ENCODE measurements at places on chromosomes 5 and 9.

DNA sequence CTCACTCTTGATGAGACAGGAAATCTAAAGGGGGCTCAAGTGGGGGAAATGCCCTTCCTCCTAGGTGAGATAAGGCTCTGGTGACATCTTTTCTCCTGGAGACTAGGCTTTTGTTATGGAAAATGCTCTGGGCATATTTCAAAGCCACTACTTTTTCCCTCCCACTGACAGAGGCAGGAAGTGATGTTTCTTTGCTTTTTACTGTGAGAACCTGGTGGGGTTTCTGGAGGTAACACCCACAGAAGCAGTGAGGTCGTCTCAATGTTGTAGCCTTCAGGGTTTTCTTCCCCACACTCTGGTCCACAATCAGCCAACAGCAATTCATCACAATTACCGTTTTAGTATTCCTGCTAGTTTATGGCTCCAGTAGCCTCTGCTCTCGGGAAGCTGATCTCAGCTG, 41.4 kb upstream of the FAM240B start:
- DNase-seq: no peak

GRCh38 chr9:106755736-106756135, 107.2 kb upstream of the ZNF462 start:
- DNase-seq: peak; percentile 77

DNA sequence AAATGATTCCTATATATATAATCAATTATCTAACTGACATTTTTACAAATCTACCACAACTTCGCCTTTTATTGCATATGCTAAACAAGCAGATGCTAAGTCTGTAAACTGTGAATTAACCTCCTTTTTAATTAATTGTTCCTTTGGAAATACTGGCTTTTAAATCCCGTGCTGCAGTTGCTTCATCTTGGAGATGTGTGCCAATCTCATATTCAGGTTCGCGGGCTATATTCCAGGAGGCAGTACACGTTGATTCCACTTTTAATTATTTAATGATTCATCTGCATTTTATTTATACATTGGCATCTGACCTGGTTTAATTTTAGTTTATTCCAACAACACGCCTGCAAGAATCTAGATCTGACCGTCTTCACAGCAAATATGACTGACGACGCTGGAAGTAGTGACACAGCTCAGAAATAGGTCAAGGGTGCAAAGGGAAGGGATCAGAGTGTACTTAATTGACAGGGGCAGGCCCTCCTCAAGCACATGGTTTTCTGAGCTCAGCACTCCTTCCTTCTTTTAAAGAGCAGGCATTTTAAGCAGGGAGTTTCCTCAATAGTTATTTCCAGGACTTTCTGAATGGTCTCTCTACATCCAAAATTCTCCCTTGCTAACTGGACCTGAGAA, 125.2 kb downstream of the GLIS3 start:
- no peak for DNase-seq

DNA sequence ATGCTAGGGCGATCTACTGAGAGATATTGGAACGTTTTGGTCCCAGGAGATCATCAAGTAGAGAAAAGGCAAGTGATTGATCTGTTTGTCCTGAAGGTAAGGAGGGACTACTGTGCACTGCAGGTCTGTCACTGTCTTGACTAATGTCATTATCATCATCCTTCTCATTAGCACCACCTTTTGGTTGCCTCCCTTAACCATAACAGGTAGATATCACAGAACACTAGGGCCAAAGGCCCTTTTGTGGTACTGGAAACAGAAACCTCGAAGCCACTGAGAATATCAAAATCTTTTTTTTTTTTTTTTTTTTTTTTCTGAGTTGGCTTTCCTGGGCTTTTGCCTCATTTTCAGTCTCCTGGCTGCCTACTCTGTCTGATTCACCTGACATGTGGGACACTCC, 134.0 kb downstream of the KCTD16 start:
- DNase-seq: no peak

DNA sequence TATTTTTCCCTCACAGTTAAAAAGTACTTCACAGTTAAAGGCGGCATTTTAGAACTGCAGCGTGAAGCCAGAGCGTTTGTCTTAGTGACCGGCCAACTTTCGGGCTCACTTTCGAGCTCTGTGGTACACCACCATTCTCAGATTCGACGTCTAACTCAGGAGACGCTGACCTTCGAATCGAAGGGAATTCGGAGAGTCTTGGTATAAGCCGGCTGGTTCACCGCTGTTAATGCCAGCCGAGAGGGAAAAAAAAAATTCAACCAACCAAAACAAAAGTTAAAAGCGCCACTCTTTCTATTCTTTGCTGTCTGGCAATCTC, 544 bp upstream of the SNX24 start:
- no peak for DNase-seq

- DNase-seq: no peak
These were observed 301.7 kb upstream of the PCSK5 start for GRCh38 chr9:75588808-75589207.

DNA sequence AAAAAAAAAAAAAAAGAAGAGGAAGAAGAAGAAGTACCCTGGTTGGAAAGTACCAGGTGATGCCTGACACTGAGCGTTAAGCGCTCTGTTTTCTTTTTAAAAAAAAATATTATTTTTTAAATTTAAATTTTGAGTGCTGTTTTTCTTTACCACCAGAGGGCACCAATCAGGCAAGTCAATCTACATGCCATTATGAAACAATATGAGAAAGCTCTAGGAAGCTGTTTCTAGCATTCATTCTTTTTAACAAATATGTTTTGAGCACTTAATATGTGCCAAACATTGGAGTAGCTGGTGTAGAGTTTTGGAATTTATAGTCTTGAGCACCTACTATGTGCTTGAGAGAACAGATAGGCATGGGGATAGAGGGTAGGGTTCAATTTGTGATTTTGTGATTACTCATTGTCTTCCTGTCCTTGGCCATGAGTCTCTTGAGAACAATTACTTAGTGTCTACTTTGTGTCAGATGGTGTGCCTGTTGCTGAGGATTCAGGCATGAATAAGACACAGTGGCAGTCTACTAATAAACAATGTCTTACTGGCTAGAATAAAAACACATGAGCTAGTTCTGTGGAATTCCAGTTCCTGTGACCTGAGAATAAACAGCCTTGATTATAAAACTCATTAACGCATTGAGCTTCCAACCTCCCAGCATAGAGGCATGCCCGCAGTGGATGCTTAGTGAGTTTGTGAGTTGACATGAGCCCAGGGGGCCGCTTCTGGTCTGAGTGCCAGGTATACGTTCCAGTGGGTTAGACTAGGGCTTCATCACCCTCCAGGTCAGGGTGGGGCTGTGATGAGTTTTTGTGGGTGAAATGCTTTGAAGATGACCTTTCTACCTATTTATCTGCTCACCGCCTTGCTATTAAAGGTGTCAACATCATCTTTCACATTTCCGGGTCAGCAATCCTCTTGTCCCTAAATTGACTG, 3.0 kb upstream of the UBE2R2 start:
- DNase-seq: no peak

DNA sequence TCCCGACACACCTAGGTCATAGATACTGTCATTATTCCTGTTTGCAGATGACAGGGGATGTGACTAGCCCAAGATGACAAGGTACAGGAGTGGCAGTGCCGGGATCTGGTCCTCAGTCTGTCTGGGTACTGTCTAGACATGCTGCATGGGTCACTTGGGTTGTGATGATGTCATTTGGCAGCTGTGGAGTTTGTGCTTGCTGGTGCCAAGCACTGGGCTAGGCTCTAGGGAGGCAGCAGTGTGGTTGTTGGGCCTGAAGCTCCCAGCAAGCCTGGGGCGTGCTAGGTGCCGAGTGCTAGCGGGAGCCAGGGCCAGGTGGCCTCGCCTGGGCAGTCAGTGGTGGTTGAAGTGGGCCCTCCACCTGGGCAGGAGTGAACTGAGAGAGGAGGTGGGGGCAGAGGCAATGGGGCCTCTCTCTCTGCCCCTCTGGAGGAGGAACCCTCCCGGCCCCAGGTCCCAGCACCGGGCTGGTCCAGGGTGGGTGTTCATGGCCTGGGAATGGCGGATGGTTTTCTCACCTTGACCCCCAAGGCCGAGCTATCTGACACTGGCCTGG, 8.8 kb upstream of the ASB6 start:
- no peak for DNase-seq

DNA sequence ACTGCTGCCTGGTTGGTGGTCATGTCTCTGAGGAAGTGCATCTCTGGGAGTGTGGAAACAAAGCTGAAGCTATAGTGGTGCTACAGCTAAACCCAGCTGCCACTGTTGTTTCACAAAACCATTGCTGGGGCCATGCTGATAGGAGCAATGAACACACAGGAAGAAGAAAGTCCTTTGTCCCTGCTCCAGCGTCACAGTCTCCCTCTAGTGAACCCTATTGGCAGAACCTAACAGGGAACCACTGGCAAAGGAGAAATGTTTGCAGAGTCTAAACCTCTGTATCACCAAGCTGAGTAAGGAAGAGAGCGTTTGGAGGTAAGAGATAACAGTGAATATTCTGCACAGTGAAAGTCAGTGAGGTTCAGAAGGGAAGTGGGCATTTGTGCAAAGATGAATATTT, 244.0 kb downstream of the YTHDC2 start:
- DNase-seq: no peak

GRCh38 chr9:26746357-26747072, 146.1 kb downstream of the CAAP1 start:
- DNase-seq: no peak

GRCh38 chr9:72598639-72599038, 77.2 kb downstream of the TMC1 start:
- DNase-seq: no peak

- no peak for DNase-seq
These were observed 9.6 kb downstream of the OR13C5 start for GRCh38 chr9:104589626-104590025.

DNA sequence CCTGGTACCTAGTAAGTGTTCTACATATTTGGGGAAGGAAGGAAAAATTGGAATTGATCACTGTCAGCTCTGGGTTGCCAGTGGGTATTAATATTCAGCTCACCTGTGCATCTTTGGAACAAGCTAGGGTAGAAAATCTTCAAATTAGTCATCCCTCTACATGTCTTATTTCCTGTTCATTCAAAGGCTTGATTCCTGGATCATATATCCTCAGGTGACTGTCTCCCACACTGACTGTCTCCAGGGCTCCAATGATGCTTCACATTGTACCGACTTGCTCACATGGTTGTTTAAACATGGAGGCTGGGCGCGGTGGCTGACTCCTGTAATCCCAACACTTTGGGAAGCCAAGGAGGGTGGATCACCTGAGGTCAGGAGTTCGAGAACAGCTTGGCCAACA, 11.6 kb upstream of the SUSD1 start:
- no peak for DNase-seq

- DNase-seq: no peak
These were observed 446.4 kb downstream of the KIF4B start for GRCh38 chr5:155459889-155460500.

- DNase-seq: no peak
These were observed 140.1 kb downstream of the MTX3 start for GRCh38 chr5:79850941-79851340.

DNA sequence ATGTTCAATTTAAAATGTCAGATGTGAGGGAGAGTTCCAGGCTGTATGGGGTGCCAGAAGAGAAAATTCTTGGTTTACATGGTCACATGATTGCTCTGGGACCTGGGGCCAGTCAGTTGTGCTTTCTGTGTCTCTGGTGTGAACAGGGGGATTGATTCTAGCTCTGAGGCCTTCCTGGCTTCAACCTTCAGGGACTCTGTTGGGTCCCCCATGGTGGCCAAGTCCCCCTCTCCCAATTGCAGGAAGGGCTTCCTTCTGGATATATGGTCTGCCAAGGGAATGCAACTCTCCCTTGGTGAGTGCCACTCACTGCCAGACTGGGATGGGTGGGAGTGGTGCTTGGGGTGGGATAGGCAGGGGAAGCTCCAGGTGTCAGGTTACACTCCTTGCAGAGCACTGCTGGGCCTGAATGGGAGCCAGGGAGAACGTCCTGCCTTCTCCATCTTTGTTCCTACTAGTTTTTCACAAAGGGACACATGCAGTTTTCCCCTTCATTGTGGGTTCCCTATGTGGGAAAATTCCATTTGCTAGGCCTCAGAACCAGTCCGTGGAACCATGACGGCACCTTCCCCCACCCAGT, 153.2 kb downstream of the MELK start:
- DNase-seq: no peak

DNA sequence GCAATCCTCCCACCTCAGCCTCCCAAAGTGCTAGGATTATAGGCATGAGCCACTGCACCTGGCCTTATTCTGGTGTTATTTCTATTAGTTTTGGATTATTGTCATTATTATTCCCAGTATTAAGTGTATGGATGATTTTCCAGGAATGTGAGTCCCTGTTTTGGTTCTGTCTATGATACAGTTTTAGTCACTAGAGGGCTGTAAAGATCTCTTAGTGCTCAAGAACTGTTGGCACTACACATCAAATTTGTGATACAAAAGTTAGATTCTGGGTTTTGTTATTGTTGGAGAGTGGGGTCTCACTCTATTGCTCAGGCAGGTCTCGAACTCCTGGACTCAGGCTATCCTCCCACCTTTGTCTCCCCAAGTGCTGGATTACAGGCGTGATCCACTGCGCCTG, 12.1 kb downstream of the CCL28 start:
- no peak for DNase-seq

- peak; percentile 18 for DNase-seq
These were observed 9.8 kb downstream of the KIF12 start for GRCh38 chr9:114089206-114089840.

DNA sequence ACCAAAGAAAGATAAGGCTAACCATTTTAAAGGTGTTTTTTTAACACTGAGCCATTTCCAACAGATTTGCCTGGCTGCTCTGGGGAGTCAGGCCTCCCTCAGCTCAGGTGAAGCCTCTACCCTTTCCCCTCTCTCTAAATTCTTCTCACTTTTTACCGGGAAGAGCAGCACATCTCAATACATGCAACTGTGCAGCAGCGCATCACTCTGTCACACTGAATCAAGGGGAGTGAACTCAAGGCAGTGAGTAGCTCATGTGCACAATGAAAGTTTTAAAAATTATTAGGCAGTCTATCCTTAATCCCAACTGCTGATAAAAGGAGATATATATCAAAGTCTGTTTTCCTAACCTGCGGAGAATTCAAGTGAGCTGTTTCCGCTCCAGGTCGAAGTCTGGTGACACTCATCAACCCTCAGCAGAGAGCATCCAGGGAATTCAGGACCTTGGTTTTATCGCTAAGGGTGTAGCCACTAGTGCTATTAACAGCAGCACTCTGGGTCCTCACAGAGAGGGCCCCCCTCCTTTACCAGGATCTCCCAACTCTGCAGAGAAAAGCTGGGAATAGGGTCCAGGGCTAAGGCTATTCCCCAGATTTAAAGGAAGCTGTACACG, 1.0 kb downstream of the CEMIP2 start:
- DNase-seq: no peak

- DNase-seq: no peak
These were observed 36.0 kb downstream of the ANP32B start for GRCh38 chr9:98019098-98019497.

DNA sequence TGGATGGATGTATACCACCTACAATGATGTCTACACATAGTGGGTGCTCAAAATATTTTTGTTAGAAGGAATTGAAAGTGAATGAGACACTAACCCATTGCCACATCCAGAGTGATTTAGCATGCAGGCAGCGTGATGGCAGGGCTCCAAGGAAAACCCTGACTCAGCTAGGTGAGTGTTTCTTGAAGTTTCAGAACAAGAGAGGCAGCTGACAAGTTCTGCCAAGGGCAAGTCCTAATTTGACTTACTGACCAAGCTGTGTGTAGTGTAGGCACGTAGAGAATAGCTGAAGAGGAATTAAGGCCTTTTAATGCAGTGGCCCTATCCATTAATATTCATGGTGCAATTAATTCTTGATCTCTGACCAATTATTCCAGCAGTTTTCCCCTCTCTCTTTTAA, 107.8 kb upstream of the ATP10B start:
- no peak for DNase-seq
